HCT116 (cell line): ENCODE measurements at places on chromosomes 1 and 21.

- DNase-seq = no peak
These were observed 52.7 kb upstream of the PLA2G4A start for GRCh38 chr1:186775881-186776560.

DNA sequence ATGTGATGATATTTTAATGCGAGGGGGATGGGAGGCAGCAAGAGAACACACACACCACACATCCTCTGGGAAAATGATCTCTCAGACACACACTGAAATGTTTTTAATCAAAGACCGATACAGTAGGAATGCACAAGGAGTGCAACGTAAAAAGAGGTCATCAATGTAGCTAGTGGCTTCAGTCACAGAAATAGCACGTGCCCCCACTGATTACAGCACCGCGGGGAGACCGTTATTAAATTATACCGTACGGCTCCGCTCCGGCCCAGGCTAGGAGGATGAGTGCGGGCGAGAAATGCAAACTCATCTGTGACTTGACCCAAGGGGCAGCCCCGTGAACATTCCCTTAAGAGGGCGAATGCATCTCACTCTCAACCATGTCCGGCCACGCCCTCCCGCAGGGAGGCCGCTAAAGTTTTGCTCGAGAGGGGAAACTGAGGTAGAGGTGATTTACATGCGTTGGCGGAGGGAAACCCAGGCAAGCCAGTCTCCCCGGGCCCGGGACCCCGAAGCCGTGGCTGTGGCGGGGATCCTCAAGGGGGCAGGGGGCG lies 552 bp downstream of the UBR4 start:
- no peak for DNase-seq

DNA sequence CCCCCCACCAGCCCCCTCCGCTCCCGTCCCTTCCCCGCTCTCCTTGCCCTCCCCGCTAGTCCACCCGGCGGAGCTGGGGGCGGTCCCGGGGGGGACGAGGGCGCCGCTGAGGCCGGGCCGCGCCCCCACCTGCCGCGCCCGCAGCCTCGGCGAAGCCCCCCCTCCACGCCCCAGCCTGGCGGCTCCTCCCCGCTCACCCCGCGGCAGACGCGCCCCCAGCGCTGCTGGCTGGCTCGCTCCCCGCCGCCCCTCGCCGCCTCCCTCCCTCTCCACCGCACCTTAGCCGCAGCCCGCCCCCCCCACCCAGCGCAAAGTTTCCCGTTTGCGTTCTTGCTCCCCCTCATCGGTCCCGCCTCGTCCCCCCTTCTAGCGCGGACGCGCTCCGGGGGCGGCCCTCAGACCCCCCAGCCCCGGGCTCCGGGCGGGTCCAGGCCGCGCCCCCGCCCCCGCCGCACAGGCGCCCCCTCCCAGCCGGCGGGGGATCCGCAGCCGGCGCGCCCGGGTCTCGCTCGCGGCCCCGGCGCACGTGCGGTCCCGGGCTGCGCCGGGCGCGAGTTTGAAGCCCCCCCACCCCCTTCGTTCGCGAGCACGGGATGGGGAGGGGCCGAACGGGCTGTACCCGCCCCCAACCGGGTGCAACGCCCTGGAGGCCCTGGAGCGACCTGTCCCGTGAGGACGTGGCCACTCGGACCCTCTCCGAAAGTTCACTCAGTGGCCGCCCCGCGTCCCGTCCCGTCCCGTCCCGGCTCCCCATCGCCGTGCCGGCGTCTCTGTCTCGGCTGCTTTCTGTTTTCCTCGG lies 623 bp downstream of the PTPRF start:
- DNase-seq = no peak

DNA sequence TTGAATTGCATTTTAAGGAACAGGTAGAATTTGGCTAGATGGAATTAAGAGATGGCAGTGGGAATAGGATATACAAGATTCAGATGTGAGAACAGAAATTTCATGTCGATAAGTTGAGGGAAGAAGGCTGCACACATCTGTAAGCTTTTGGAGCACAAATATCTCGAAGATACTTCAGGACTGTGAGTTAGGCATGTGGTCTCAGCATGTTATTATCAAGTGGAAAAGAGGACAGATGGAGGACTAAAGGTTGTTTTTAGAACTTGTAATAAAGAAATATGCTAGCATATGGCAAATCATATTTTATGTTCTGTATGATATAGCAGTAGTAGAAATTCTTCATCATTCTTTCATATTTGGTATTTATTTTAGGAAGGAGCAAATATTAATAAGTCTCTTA lies 61.5 kb downstream of the KIF1B start:
- no peak for DNase-seq

DNA sequence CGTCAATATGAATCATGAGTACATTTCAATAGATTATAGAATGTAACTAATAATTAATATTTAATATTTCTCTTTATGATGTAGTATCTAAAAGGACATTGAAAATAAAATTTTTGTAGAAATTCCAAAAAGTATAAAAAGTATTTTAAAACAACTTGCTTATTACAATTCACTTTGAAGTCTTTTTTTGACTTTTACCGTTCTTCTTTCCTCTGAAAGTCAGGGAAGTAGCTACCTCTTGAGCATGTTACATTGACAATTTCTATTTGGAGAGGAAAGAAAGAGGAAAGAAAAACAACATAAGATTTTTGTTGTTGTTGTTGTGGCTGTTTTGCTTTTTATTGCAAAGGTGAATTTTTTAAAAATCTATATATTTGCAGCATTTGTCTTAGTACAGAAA lies 1.3 kb downstream of the PTPRC start:
- DNase-seq = no peak

DNA sequence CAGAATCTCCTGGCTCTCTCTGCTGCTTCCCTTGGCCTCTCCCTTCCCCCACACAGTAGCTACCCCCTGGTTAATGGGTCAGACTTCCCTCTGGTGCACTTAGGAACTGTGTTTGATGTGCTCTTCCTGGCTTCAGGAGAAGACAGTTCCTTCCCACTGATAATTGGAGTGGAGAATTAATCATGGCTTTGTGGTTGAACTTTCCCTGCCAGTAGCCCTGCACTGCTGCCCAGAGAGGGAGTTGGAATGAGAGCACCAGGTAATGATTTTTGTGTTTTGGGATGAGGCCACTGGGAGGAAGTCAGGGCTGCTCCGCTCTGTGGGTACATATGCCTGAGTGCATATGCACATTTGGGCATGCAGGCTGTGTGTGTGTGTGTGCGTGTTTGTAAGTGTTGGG lies 39.7 kb upstream of the PADI2 start:
- DNase-seq = no peak

DNA sequence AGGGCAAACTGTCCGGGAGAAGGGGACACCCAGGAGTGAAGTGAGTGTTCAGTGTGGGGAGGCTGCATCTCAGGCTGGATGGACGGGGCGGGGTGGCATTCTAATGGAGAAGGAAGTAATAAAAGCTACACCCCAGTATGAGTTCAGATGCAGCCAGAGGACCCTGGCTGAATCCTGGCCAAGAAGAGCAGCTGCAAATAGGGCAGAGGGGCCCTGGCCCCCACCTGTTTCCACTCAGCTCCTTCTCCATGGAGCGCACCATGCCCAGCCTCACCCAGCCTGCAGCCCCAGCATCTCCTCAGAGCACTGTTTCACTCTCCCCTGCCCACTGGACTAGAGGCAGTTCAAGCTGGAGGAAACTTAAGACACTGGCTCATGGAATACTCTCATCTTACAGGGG lies 46.4 kb downstream of the KCND3 start:
- no peak for DNase-seq

GRCh38 chr1:69230208-69230607 lies 337.5 kb upstream of the LRRC7 start:
- no peak for DNase-seq

DNA sequence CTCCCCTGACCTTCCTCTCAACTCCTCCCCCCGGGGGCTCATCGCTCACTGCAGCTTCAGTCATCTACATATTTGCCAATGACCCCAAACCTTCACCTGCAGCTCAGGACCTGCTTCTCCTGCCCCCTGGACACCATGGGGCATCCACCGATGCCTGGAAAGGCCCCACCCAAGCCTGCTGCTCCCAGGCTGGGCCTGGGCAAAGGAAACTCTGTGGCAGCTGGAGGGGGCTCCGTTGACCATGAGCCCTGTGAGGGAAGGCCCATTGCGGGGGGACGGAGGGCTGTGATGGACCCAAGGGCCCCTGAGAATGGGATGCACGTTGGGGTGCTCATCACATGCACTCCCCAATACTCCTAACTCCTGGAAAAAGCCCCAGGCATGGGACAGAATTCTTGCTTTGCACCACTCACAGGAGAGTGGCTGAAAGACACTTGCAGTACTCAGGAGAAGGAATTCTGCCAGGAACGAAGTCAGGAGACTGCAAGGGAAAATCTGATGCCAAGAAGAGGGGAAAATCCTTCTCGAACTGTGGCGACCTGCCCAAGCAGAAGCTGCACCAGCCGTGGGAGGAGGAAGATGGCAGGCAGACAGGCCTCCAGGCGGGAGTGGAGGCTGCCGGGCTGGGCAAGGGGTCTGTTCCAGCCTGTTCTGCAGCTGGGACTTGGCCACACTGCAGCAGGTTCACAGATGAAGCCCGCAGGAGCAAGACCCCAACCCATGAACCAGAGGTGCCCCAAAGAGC lies 18.4 kb downstream of the MATN1 start:
- no peak for DNase-seq

DNA sequence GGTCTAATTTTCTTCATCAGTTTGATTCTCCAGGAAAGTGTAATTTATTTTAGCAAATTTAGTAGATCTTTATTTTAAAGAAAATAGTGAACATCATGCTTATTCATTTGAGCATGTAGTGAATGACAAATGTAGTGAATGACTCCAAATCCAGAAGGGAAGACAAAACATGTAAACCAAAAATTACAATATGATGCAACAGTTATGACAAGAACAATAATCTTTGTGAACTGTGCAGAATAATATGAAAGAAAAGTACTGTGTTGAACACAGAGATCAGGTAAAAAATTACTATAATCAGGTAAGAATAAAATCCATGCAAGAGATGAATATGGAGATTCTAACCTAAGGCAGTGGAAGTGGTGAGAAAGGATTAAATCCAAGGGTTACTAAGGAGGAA lies 30.0 kb upstream of the DPH5 start:
- DNase-seq = no peak

GRCh38 chr1:205962821-205963221 lies 19.6 kb upstream of the SLC26A9 start:
- no peak for DNase-seq

DNA sequence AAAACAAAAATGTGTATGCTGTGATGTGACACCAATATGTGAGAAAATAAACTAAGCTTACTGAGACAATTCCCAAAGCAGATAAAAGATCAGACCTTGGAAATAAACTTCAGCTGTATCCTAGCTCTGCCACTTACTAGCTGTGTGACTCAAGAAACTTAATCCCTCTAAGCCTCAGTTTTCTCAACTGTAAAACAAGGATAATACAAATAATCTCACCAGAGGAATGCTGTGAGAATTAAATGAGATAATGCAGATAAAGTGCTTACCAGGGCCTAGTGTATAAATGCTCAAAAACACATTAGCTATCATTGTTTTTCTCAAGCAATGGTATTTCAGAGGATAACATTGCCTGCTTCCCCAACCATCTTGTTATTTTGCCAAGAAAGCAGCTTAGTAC lies 2.1 kb downstream of the HEATR1 start:
- no peak for DNase-seq

GRCh38 chr1:40876891-40877290 lies 14.7 kb upstream of the CITED4 start:
- DNase-seq = no peak

DNA sequence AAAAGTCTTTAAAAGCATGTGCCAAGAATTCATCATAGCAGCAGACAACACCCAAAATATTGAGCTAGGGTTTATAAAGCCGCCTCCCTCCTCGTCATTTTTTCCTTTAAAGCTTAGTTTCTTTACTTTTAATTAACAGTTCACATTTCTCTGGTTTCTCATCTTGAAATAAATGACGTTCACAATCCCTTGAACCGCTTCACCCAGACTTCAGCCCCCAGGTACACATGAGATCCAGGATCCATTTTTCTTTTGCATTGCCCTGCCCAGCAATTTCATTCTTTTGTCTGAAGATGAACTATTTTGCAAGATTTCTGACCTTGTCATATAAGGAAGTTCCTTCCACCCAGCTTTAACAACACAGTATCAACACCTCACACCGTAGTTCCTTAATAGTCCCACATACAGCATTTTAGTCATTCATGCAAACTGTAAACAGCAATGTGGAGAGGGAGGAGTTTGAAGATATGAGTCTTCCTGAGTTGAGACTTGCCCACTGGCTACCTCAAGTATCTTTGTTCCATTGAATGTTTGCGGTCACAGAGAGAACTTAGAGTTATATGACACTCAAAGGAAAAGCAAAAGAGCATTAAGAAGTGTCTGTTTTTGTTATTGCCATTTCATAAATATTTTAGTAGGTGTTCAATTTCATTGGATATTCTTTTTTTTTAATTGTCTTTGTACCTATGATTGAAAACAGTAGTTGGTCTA lies 35.3 kb upstream of the CACYBP start:
- no peak for DNase-seq

DNA sequence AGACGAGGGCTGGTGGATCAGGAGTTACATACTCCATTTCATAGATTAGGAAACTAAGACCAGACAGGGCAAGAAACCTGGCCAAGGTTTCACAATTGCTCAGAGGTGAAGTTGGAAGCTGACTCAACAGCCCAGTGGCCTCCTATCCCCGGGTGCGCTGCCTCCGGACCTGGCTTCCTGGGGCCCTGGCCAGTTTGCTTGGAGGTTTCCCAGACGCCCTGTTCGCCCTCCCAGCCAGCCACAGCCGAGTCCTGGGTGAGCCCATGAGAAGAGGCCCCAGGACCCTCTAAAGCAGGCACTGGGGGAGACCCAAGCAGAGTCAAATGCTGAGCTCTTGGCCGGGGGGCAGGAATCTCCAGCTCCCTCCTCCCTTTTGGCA lies 180.1 kb downstream of the ZBTB18 start:
- DNase-seq = no peak

- DNase-seq = no peak
These were observed 39.9 kb upstream of the PPP1R15B start for GRCh38 chr1:204451352-204452124.

DNA sequence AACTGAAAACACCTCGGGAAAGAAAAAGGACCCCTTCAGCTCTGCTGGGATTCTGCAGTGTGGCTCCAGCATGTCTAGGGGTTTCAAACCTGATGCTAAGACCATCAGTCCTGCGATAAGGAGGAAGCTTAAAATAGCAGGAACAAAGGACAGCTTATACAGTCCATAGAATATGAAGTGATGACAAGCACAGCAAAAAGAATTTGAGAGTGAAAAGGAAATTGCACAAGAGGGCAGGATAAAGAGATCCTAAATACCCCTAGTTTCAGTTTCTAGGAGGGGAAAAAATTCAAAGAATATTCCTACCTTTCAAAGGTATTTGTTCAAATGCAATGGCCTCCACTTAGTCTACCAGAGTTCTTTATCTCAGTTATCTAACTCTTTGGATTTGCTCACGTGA lies 171.4 kb downstream of the TGFB2 start:
- no peak for DNase-seq

GRCh38 chr1:93729906-93730305 lies 48.3 kb upstream of the BCAR3 start:
- DNase-seq = no peak

GRCh38 chr1:222777463-222777862 lies 37.4 kb upstream of the DISP1 start:
- DNase-seq = no peak

DNA sequence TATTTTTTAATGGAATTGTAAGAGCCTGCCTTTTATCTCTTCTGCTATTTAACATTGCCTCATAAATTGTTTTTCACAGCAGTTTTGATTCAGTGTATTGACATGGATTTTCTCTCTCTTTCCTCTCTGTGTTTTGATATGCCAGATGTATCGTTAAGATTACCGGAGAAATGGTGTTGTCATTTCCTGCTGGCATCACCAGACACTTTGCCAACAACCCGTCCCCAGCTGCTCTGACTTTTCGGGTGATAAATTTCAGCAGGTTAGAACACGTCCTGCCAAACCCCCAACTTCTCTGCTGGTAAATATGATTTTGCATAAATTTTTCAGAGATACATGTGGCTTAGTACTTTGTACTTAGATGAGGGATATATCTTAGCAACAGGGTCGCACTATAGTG lies 23.1 kb upstream of the DYNLT5 start:
- no peak for DNase-seq
